ENCODE measurements at places on chromosomes 6 and 20.

- H3K4me3 ChIP-seq, result no peak overlapping the region
- H3K27me3 ChIP-seq, result no peaks in the 10 kb centered on the region
- peaks cover 1% of the 10 kb centered on the region for H3K4me1 ChIP-seq
Measured at GRCh38 chr20:34546751-34547181, 11.8 kb upstream of the MAP1LC3A start.

DNA sequence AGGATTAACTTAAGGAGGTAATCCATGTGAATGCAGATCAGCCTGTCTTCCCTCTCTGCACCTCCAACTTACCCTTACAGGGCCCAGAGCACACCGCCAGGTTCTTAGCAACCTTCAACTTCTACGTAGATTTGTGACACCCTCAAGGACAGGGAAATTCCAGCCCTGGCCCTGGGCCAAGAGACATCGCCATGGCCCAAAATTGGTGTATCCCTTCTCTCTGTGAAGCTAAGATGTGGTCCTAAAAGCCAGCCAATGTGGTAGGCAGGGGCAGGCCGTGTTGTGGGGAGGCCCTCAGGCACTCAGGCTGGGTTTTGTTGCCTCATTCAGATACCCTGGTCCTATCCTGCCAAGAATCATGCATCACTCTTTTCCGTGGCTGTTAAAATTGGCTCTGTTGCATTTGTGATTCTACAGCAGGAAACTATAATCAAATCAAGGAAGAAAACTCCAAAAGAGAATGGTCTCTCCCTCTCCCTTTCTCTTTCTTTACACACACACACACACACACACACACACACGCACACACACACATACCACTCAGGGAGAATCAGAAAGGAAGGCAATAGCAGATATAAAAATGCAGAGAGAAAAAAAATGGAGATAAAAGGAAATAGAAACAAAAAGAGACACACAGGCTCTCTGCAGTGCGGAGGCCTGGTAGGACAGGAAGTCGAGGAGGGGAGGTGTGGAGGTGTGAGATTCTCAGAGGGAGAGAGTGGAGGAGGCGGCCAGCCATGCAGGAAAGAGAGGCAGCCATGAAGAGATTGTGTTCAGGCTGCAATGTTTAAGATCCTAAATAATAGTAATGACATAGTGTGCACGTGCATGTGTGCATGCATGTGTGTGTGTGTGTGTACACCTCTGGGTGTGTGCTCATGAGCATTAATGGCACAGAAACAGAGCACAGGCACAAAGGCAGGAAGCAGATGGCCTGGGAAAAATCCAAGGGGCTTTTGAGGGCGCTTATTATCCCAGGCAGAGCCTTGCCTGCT lies 201.8 kb upstream of the LRFN2 start:
- H3K27me3 ChIP-seq, result no peaks in the 10 kb centered on the region
- H3K4me3 ChIP-seq, result no peak overlapping the region
- no peaks in the 10 kb centered on the region for H3K4me1 ChIP-seq

- H3K27me3 ChIP-seq, result no peaks in the 10 kb centered on the region
- H3K4me1 ChIP-seq, result 0 out of 2 replicates have a peak, but pooled peaks cover 3% of the 10 kb centered on the region
- no peak overlapping the region for H3K27ac ChIP-seq
Measured at GRCh38 chr6:136757150-136757549, 35.1 kb downstream of the MAP3K5 start.

- H3K36me3 ChIP-seq, result no peaks in the 10 kb centered on the region
- H3K4me1 ChIP-seq, result peaks cover 2% of the 10 kb centered on the region
- no peak for DNase-seq
- H3K27me3 ChIP-seq, result no peaks in the 10 kb centered on the region
- no peak overlapping the region for H3K27ac ChIP-seq
Measured at GRCh38 chr20:4674672-4675071, 47.0 kb upstream of the PRND start.

- no peaks in the 10 kb centered on the region for H3K36me3 ChIP-seq
- DNase-seq, result no peak
- no peaks in the 10 kb centered on the region for H3K4me1 ChIP-seq
- no peaks in the 10 kb centered on the region for H3K27me3 ChIP-seq
Measured at GRCh38 chr6:359261-360035, 32.1 kb upstream of the IRF4 start.

- no peak overlapping the region for H3K4me3 ChIP-seq
- H3K4me1 ChIP-seq, result no peaks in the 10 kb centered on the region
- no peaks in the 10 kb centered on the region for H3K36me3 ChIP-seq
- H3K27ac ChIP-seq, result no peak overlapping the region
- H3K27me3 ChIP-seq, result no peaks in the 10 kb centered on the region
- no peak for DNase-seq
Measured at GRCh38 chr20:62843656-62844055, 18.0 kb downstream of the TCFL5 start.

GRCh38 chr6:72622094-72622940 lies 453 bp downstream of the KCNQ5 start:
- peak overlapping the region; percentile 28 for H3K4me3 ChIP-seq
- peaks cover 36% of the 10 kb centered on the region for H3K27me3 ChIP-seq
- no peaks in the 10 kb centered on the region for H3K4me1 ChIP-seq
- no peak for DNase-seq
- no peaks in the 10 kb centered on the region for H3K36me3 ChIP-seq

- no peak overlapping the region for H3K27ac ChIP-seq
- no peaks in the 10 kb centered on the region for H3K27me3 ChIP-seq
- H3K4me3 ChIP-seq, result no peak overlapping the region
- H3K4me1 ChIP-seq, result no peaks in the 10 kb centered on the region
- H3K36me3 ChIP-seq, result no peaks in the 10 kb centered on the region
Measured at GRCh38 chr6:11878735-11879134, 100.1 kb upstream of the ADTRP start.

DNA sequence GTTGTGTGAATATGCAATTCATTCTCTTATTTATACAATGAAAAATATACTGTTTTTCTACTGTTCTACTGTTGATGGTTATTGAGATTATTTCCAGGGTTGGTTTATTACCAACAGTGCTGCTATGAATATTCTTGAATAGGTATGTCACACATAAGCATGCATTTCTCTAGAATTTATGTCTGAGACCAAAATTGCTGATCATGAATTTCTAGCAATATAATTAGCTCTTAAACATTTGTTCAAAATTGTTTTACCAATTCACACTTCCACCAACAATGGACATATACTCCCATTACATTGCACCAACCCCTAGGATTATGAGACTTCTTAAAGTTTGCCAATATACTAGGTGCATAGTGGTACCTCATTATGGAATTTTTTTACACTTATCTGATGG lies 164.1 kb upstream of the KCNQ5 start:
- H3K4me3 ChIP-seq, result no peak overlapping the region
- no peaks in the 10 kb centered on the region for H3K36me3 ChIP-seq
- H3K27me3 ChIP-seq, result no peaks in the 10 kb centered on the region

DNA sequence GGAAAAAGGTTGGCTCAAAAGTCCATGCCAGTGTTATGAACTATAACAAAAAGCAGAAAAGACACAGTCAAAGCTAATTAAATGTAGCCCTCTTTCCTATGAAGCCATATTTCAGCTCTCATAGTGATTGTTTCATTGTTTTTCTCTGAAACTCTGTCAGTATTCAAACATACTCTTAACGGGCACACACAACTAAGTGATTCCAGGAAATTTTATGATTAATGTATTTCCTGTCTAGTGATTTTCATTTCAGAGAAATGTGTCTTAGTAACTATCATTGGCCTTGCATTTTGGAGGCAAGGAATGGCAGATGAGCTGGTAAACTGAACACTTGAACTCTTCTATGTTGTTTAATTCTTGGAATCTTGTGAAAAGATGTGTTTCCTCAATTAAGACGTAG lies 68.0 kb downstream of the CLVS2 start:
- no peak for DNase-seq
- no peaks in the 10 kb centered on the region for H3K4me1 ChIP-seq
- no peaks in the 10 kb centered on the region for H3K36me3 ChIP-seq
- no peak overlapping the region for H3K4me3 ChIP-seq
- no peak overlapping the region for H3K27ac ChIP-seq

GRCh38 chr6:109073344-109074132 lies 21.1 kb downstream of the SESN1 start:
- H3K4me1 ChIP-seq, result no peaks in the 10 kb centered on the region
- H3K27ac ChIP-seq, result no peak overlapping the region
- DNase-seq, result peak; percentile 48
- no peaks in the 10 kb centered on the region for H3K36me3 ChIP-seq

DNA sequence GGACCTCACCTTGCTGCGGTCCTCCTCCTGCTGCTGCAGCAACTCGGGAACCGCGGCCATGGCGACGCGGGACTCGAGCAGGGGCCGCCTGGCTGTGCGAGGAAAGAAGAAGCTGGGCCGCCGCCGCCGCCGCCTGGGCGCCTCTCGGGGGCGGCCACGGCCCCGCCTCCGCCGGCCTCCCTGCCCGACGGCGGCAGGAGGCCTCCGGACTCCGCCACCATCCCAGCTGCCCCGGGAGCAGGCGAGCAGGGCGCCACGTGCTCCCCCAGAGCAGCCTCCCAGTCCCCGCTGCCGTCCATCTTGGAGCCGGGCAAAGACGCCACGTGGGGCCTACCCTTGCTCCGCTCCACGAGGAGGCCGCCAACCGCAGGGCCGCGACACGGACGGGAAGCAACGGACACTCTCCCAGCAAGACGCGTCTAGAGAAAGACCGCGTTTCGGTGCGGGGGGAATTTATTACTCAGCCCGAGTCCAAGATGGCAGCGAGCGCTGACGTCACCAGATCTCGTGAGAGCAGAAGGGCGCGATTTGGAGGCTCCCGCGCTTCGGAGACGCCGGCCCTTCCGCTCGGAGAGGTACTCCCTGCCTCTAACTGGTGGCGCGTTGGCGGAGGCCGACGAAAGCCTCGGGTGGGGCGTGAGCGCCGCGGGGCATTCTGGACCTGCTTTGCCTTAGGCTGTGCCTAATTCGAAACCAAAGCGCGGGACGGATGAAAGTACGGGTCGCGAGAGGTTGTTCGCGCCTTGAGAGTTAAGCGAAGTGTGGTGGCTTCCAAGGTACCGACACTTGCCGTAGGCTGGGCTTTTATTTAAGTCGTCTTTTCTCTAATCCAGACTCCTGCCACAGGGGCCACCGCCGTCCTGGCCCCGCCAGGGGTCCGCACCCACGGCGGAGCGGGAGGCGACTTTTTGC lies at the start of the genes MGME1 and SNX5:
TSS of gene MGME1 (plus strand) at position 653 of the 912 bp plus-strand sequence. CDS start 842 bp downstream, outside the sequence.
TSS of gene SNX5 (minus strand) at position 429 of the 912 bp plus-strand sequence. CDS start at position 60, 369 bp downstream.
- H3K27ac ChIP-seq, result no peak within 1 kb of the TSS
- peak within 1 kb of the TSS; percentile 91 for H3K4me3 ChIP-seq
- no peaks in the 10 kb centered on the region for H3K27me3 ChIP-seq
- H3K36me3 ChIP-seq, result no peaks in the 10 kb centered on the region
- DNase-seq, result peak; percentile 97

DNA sequence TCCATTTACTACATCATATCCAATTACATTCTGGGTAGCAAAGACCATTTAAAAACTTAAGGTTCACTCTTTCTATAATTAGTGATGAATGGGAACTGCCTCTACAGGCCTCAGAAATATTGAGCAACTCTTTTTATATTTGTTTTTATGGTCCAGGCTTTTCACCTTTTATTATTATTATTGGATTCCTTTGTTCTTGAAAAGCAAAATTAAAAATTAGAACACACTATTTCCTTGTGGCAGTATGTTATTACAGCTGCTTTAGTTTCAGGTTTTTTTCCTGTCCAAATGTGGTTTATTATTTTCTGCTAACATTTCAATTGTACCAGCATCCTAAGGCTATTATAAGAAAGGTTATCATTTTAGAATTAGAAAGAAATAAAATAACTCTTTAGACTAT lies 150.1 kb downstream of the FARS2 start:
- no peaks in the 10 kb centered on the region for H3K36me3 ChIP-seq
- H3K27ac ChIP-seq, result no peak overlapping the region
- H3K4me3 ChIP-seq, result no peak overlapping the region
- peaks cover 3% of the 10 kb centered on the region for H3K4me1 ChIP-seq

DNA sequence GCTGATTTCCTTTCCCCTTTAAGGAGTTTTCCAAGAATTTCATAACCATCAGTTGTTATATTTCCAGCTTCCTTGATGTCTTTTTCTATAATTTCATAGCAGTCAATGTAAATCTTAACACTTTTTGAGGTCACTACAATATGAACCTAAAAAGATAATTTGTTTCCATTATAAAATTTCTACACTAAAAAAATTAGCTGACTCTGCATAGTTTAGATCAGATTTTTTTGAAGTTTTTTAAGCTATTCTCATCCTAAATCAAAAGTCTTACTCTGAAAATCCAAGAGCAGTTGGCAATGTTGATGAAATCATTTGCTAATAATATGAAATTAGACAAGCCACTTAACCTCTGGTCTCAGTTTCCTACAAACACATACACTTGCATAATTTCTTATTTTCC lies 96.8 kb downstream of the COL12A1 start:
- DNase-seq, result no peak
- no peaks in the 10 kb centered on the region for H3K36me3 ChIP-seq
- H3K4me3 ChIP-seq, result no peak overlapping the region

DNA sequence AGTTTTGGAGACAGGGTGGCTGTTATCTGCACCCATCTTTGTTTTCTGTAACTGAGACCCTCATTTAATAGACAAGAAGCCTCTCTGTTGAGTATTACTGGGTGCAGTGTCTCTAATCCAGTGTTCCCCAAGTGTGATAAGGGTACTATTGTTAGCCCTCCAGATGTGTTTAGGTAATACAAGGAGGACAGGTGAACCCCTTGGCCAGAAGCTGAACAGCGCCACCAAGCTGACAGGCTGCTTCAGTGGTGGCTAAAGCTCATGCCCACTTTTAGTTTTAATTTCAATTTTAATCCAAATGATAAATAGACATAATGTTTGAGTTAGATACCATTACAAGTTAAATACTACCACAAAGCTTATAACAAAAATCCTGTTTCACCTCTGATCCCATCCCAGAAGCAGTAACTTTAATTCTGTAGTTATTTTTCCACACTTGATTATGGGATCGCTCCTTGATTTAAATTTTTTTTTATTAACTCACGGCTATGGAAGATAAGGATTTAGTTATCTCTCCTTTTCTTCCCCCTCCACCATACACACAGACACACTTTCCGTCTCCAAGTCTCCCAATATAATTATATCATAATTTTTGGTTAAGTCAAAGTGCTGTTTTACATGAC lies 8.4 kb upstream of the STK35 start:
- H3K27me3 ChIP-seq, result no peaks in the 10 kb centered on the region
- no peak overlapping the region for H3K27ac ChIP-seq
- no peak overlapping the region for H3K4me3 ChIP-seq
- peaks cover 2% of the 10 kb centered on the region for H3K4me1 ChIP-seq
- H3K36me3 ChIP-seq, result no peaks in the 10 kb centered on the region

- H3K4me3 ChIP-seq, result no peak overlapping the region
- H3K4me1 ChIP-seq, result no peaks in the 10 kb centered on the region
- H3K27me3 ChIP-seq, result no peaks in the 10 kb centered on the region
- peak; percentile 16 for DNase-seq
- no peak overlapping the region for H3K27ac ChIP-seq
- H3K36me3 ChIP-seq, result no peaks in the 10 kb centered on the region
Measured at GRCh38 chr6:112879920-112880413, 532.8 kb downstream of the RFPL4B start.

Data from iPS DF 6.9 (cell line).